ENCODE measurements at places on chromosomes 1 and 21.

GRCh38 chr1:29062157-29062942 is 61.4 kb downstream of the TMEM200B start:
- no peak for DNase-seq

GRCh38 chr1:60224523-60224922 is 151.0 kb upstream of the C1orf87 start:
- DNase-seq, result no peak

GRCh38 chr1:28812669-28813468 is 899 bp downstream of the OPRD1 start:
- no peak for DNase-seq

GRCh38 chr1:66300972-66301451 is 232.9 kb upstream of the SGIP1 start:
- DNase-seq, result no peak

- DNase-seq, result no peak
These were observed 48.5 kb upstream of the EDEM3 start for GRCh38 chr1:184803180-184803492.

- DNase-seq, result no peak
These were observed at the start of gene ANKRD65 for GRCh38 chr1:1421147-1421906. ANKRD65 (minus strand) TSS chr1:1421276; CDS start chr1:1421005, 271 bp downstream.

- DNase-seq, result no peak
These were observed 25.7 kb downstream of the CRYAA start for GRCh38 chr21:43194303-43195120.

DNA sequence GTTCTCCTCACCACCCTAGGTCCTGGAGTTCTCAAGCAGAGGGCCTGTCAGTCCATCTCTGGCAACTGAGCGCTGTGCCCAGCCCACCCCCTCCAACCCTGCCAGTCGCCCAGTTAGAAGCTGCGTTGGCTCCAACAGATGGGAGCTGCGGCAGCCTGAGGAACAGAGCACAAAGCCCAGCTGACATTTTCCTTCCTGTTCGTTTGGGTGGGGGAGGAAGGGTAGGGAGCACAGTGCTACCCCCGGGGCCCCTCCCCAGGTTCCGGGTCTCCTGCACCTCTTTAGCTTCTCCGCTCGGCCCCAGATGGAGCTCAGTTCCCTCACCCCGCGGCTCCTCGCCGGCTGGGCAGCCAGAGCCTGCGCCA is 1.4 kb downstream of the LRRN2 start:
- DNase-seq, result no peak

DNA sequence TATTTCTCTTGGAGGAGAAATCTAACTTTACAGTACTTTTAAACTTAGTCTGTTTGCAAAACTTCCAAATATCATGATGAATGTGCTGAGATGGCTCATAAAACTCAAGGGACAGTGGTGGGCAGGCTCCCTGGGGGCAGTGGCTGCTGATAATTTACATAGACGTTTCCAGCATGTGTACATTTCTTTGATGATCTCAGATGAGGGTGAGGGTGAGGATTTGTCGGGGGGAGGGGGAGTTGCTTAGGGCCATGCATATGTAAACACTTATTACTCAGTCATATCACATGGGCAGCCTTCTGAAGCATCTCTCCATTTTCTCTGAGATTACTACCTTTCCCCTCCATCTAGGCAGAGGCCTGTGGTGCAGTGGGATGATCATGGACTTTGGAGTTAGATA is 152.9 kb upstream of the HMGB4 start:
- DNase-seq, result no peak

- DNase-seq, result no peak
These were observed 79.7 kb downstream of the TBX19 start for GRCh38 chr1:168360151-168361021.

DNA sequence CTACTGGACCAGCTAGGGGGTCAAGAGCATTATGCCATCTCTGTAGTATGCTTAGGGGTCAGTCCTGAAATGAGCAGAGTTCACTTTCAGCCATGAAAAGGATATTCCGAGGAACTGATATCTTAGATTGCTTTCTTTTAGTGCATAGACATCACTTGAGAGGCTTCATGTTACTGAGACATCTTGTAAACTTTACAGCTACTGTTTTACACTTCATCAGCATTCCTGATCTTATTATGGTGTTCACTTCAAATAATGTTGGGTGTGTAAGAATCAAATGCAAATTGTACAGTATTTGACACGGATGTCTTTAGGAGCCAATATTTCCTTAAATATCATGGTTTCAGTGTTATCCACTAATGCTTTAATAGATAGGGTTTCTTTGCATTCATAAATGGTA is 22.4 kb upstream of the CLDN14 start:
- DNase-seq, result no peak

GRCh38 chr1:89147678-89148658 is 22.1 kb upstream of the GBP2 start:
- DNase-seq, result no peak

- no peak for DNase-seq
These were observed 4.7 kb downstream of the ADIPOR1 start for GRCh38 chr1:202953392-202953791.

GRCh38 chr1:95168028-95168427 is 50.9 kb downstream of the TLCD4 start:
- DNase-seq, result no peak

DNA sequence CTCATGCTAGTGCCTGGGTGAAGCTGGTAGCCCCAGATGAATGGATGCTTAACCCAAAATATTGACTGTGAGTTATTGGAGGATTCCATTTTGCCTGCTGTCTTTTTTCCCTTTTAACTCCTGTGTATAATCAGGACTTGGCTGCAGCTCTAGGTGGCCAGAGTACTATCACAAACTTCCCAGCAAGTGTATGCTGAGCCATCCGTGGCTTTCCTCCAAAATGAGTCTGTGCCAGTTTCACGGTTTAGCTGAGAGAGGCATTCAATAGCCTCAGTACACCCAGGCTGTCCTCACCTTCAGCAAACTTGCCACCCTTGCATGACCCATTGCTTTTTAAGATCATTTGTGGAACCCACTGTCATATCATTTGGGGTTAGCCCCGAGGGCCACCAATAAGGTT is 5.3 kb upstream of the DPT start:
- no peak for DNase-seq

GRCh38 chr1:201155354-201155753 is 1.1 kb upstream of the TMEM9 start:
- DNase-seq, result no peak

- peak; percentile 13 for DNase-seq
These were observed 1.2 kb upstream of the RWDD3 start for GRCh38 chr1:95232646-95233318.

- DNase-seq, result no peak
These were observed 13.2 kb upstream of the HMGCL start for GRCh38 chr1:23838401-23838866.

DNA sequence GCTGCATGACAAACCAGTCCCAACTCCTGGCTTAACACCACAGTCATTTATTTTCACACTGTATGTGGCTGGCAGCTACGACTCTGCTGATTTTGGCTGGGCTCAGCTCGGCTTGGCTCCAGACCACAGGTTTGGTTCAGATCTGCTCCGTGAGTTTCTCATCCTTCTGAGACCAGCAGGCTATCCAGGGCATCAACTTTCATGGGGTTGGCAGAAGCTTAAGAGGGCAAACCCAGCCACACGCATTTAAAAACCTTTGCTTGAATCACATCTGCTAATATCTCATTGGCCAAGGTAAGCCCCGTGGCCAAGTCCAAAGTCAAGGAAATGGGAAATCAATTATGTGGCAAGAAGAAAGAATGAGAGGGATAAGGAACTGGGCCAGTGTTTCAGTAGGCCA is 574.2 kb downstream of the MATN1 start:
- DNase-seq, result no peak

DNA sequence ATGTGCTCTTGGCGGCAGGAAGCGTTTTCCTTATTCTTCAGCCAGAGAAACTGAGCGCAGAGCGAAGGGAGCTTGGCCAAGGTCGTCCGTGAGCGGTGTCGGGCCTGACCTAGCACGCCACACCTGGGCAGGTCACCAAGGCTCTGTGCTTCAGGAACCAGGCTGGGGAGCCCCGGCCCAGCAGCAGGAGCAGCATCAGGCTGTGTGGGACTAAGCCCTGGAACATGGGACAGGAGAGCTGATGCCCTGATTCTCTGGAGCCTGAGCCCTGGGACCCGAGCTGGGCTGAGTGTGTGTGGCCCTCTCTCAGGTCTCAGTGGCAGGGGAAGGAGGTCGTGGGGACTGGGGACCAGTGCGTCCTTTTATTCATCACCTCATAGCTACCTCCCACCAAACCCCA is 65.2 kb upstream of the ABCG1 start:
- no peak for DNase-seq

- no peak for DNase-seq
These were observed 29.1 kb upstream of the PARP1 start for GRCh38 chr1:226436855-226437491.

- no peak for DNase-seq
These were observed 8.6 kb downstream of the CLDN14 start for GRCh38 chr21:36471254-36471723.

GRCh38 chr1:15559189-15559810 is 25.6 kb downstream of the AGMAT start:
- DNase-seq, result no peak

GRCh38 chr1:16032388-16033102 is 10.7 kb downstream of the CLCNKA start:
- DNase-seq, result no peak

DNA sequence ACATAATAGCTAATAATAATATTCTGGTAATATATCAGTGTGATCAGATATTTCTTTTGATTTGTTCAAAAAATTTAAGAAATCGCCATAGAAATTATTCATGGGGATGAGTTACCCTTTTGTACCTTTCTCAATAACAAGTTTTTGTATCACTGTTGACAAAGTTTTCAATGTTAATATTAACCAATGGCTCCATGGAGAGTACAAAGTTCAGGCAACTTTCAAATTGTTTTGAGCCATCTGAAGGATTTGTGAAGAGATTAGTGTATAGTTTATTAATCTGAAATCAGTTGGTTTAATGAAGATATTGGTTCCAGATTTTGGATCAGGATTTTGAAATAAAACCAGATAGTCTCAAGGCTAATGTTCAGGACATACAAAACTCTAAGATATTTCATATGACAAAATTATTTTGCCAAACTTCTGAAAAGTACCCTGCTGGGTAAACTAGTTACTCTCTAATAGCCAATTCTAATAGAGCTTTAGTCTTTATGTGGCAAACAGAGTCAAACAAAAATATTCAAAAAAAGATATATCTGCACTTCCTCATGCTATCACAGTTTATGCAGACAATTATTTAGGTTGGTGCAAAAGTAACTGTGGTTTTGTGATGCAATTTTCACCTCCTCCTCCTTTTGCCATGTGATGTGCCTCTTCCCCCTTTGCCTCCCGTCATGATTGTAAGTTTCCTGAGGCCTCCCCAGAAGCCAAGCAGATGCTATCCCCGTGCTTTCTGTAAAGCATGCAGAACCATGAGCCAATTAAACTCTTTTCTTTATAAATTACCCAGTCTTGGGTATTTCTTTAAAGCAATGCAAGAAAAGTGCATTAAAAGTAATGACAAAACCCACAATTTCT is 1105.0 kb downstream of the PLA2G4A start:
- DNase-seq, result no peak

DNA sequence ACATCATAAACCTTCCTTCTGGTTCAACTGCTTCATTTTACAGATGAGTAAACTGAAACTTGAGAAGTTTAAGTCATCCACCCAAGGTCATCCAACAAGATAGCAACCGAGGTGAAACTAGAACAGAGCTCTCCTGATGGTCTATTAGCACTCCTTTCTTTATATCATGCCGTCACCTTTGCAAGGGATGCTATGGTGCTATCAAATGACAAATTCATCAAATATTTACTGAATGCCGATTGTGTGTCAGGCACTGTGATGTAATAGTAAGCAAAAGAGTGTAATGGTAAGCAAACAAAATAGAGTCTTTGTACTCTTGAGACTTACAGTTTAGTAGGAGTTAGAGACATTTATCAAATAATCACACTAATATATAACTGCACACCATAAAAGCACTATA is 14.0 kb upstream of the SGIP1 start:
- DNase-seq, result no peak

DNA sequence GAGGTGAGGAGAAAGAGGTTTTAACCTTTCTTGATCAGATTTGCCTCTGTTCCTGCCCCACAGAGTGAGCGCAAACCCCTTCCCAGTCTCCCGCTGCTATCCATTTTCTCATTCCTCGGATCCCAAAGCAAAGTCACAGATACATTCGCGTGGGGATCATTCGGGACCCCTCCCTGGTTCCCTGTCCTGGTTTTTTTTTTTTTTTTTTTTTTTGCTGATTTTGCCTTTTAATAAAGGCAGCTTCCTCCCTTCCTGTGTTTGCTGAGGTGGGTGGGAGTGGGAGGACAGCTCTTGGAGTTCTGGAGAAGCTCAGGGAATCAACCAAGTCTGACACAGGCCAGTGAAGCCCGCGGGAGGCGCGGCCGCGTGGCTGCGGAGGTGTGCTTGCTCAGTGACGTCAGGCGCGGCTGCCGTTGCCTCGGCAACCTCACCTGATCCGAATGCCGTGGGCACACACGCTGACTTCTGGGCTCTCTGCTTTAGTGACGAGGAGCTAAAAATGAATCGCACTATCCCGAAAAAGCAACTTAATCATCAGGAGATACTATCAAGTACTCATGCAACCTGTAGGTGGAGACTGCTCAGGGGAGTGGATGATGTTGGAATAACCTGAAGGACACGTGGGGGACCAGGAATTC is 106.4 kb downstream of the TBX19 start:
- DNase-seq, result no peak

DNA sequence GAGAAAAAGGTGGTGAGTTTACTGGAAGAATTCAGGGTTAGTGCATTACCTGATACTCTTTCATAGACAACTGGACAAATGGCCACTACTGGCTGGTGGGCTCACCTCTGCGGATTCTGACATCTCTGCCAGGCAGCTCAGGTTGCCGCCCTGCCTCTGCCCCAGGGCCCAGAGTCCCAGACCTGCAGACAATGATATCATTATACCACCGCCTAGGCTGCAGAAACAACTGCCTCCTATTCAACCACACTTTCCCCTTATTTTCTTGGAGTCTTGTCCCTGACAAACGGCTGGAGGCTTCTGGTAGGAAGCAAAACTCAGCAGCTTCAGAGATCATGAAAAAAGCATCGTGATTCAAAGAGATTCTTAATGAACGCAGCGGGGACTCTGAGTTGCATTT is 37.0 kb downstream of the IRF2BP2 start:
- DNase-seq, result no peak

DNA sequence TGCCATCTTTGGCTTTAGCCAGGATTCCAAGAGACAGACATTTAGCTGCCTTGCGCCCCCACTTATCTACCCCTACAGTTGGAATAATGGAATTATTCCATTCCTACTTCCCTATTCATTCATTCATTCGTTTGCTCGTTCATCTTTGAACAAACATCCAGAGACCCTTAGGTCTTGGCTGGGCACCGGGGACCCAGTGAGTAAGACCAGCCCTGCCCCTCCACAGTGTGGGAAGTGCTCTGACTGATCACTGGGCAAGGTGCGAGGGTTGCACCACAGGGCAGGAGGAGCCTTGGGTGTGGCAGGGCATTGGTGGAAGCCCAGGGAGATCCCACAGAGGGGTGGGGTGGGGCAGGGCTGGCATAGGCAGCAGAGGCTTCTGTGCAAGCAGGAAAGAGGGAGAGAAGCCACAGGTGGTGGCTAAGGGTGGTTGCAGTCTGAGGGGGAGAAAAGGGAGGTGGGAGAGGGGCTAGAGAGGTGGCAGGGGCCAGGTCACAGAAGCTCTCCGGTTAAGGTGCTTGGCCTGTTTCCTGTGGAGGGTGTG is 35.0 kb upstream of the TMEM61 start:
- no peak for DNase-seq

- DNase-seq, result no peak
These were observed 70.8 kb downstream of the JAK1 start for GRCh38 chr1:64895500-64895899.

GRCh38 chr1:70847013-70847412 is 200.6 kb downstream of the PTGER3 start:
- no peak for DNase-seq

All from right renal pelvis (tissue), 4 donors.